ENCODE measurements at places on chromosomes 3 and 15.

DNA sequence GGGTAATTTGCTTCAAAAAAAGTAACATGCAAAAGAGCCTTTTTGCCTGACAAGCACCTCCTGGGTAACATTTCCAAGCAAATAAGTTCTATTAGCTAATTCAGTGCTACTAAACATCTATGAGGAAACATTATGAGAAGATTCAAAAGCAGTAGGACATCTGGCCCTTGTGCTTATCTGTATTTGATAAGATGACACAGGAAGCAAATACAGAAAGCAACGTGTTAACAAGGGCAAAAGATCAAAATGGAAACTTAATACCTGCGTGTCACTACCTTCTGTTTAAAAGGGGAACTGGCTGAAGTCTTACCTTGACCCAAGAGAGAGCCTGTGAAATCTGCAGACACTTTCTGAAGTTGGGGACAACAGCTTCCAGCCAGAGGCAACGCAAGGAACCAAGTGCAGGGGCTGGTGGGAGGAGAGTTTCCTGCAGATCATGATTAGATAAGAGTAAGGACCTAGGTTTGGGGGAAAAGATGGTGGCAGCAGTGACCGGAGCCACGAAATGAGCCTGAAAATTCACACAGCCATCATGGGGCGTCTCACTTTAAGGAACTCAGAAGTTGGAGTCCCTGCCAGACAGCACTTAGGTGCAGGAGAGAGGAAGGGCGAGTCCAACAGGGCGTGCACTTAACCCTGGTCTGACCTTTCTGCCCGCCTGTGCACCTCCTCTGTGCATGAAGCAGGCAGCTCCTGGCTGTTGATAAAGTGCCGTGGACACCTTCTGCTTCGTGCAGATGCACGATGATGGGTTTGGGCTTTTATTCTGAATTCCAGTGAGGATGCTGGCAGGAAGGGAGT, 153.6 kb upstream of the BHLHE40 start:
- DNase-seq: no peak

DNA sequence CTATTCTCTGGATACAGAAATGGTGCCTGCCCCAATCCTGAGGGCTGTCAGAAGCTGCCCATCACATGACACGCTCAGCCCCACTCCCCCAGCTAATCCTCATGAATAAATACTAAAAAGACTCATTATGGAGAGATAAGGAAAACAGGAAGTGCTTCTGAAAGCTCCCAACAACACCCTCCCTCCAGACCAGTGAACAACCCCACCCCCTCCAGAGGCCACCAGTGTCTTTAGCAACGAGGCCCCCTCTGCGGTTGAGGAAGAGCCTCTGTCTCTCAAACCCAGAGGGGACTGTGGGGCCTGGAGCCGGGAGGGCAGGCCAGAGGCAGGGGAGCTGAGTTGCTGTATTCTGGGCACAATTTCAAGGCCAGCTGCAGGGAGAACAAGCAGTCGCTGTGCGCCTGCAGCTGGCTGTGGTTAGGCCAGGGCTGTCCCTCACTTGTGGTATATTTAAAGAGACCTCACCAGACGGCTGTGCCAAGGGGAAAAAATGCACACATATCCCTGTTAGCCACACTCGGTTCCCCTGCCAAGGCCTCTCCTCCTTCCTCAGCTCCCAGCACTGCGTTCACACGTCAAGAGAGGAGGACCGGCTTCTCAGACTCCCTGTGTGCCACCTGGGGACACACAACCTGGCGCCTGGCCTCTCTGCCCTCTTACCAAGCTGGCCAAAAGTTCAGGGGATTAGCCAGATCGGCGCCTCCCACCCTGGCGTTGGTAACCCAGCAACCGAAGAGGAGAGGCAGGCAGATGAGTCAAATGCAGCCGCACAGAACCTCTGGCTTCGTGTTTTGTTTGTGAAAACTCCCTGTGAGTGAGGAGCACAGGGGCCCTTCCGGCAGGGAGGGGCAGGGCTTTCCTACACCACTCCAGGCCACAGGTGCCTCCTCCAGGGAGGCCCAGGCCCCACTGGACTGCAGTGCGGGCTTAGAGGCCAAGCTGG, 101.2 kb upstream of the ETV5 start:
- no peak for DNase-seq

GRCh38 chr15:85592148-85592547, 202.6 kb downstream of the KLHL25 start:
- DNase-seq: no peak

DNA sequence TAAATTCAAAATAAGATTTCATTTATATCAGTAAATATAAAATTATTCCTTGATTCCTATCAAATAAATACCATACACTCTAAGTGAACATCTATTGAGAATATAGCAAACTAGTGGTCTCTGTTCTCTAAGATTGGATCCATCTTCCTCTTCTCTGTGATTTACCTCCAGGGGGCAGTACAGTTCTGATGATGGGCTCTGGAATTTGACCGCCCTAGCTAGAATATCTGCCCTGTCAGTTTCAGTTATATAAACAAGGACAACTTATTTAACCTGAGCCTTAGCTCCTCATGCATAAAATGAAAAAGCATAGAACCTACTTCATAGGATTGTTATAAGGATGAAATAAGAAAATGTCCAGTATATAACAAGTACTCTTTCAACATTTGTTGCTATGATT, 171.1 kb upstream of the CCDC54 start:
- DNase-seq: no peak

DNA sequence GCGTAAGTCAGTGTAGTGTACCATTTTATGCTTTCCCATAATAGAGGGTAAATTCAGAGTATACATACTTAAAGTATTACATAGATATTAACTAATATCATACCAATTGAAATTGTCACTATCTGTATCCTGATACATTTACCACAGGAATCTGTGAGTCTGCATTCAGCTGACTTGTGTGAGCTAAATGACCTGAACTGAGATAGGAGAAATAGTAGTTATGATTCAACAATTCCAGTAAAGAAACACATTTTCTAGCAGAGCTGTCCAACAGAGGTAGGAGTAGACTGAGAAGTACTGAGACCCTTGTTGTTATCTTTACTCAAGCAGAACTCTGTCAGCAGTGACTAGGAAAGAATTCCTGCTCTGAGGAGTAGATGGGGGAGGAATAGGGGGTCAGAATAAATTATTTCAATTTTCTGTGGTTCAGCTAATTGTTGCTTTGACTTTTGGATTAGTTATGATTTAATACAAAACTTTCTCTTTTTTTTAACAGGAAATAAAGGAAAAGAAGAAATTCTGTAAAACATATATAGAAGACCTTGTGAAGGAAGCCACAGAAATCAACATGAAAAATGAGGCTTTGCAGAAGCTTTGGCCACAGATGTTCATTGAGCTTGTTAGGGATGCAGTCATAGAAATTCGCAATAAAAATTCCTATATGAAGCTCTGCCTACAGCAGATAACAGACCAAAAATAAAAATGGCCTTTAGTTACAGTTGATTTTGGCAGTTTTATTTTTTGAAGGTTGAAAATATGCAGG, 66.2 kb upstream of the THSD4 start:
- no peak for DNase-seq

GRCh38 chr3:154044671-154045070, 76.5 kb upstream of the ARHGEF26 start:
- no peak for DNase-seq

DNA sequence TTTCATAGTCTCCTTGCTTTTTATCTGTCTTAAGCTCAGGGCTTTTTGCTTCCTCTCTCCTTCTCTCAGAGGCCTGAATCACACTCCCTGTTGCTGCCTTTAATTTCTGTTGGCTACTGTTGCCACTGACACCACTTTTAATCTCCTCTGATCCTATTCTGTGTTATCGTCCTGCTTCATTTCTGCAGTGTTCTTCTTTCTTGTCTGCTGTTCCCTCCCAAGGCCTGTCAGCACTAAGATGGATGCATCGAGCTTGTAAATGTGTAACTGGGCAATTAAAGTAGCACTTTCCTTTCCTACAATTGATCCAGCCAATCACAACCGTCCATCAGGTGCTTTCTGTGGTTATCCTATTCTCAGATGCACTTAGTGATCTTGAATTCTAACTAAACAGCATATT, 71.3 kb upstream of the VEPH1 start:
- DNase-seq: no peak

DNA sequence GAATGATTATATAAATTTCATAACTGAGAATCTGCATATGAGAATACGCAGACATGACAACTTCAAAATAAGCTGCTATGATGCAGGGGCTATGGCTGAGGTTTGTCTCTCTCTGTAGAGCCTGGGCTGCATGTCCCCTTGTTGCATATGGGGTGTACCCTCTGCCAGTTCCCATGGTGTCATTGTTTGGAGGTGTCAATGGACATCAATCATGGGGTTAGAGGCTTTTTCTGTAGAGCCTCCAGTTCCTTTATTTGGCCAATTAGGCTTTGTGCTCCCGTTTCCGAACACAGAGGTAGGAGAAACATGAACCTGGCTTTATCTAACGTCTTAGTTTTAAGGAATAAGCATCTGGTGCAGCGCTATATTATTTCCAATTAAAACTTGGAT, 77.3 kb upstream of the RARB start:
- no peak for DNase-seq

DNA sequence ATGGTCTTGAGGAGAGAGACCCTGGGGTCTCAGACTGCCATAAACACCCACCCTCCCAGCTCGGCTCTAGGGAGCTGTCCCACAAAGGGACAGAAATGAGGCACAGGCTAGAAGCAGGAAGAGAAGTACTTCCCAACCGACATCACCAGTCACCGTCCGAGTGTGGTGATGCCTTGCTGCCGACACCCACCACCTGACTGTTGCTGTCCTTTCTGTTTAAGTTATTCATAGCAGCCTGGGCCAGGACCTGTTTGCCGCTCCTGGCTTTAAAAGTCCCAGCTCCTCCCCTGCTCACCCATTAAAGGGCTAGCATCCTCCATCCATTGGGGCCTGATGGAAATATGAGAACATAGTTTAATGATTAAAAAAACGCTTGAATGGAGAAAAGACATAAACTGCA, 13.2 kb upstream of the SPG11 start:
- DNase-seq: no peak

GRCh38 chr3:57967590-57967989, 40.6 kb upstream of the FLNB start:
- no peak for DNase-seq

GRCh38 chr15:97881346-97881965, 79.0 kb upstream of the ARRDC4 start:
- no peak for DNase-seq

DNA sequence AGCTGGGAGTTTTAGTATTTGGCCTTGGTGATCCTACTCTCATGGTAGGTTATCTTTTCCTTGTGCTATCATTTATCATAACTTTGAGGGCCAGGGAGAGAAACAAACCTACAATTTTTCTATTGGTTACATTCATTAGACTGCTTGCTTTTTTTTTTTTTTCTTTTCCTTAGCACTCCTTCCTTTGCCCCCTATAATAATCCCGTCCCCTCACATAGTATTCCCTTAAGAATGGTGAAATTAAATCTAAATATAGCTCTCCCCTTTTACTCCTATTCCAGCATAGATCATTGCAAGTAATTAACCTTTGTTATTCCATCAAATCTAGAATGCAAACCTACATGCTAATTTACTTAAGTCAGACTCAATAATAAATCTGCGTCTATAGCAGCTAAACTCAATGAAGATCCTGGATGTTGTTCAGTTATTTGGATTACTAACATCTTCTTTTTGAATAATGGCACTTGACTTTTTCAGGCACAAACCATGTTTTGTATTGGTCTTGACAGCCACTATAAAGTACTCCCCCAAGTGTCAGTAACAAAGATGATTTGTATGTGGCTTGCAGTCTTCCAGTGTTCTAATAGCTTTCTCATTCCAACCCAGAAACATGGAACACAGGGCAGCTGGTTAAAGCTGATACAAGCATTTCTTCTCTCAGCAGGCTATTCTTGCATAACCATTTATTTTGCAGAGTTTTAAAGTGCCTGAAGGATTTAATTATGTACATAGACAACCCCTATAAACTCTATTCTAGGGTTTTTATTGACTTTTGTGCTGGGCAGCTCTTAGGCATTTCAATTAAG, 420.6 kb downstream of the MECOM start:
- DNase-seq: no peak

- no peak for DNase-seq
These were observed 53.6 kb upstream of the SYN2 start for GRCh38 chr3:11950576-11950975.

GRCh38 chr3:42612217-42612616, 11.7 kb downstream of the NKTR start:
- DNase-seq: no peak

GRCh38 chr15:36831904-36832287, 252.5 kb downstream of the CDIN1 start:
- no peak for DNase-seq

DNA sequence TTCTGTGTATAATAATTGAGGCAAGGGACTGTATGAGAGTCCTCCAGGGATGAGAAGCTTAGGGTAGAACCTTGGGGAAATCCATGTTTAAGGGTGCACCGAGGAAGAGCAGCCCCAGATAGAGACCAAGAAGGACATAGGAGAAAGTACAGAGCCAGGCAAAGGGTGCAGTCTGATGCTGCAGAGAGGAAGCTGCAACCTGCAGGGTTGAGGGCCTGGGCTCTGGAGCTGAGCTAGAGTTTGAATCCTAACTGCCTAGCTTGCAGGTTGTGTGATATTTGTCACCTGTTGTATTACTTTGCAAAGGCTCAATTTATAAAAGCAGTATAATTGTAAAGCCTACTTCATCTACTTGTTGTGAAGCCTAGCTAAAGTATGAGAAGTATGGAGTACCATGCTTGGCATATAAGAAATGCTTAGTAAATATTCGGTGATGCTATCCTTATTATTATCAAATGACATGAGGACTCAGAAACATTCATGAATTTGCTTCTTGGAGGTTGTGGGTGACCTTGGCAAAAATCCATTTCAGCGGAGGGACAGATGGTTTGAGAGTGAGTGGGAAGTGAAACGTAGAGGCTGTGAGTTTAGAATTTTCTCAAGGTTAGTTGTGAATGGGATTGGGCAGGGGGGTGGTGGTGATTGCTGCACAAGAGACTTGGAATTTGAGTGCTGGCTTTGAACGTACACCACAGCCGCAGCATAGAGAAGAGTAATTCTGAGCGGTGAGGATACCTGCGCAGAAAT, 43.8 kb downstream of the PLCL2 start:
- DNase-seq: no peak

- no peak for DNase-seq
These were observed 42.7 kb upstream of the GAP43 start for GRCh38 chr3:115580566-115580965.

DNA sequence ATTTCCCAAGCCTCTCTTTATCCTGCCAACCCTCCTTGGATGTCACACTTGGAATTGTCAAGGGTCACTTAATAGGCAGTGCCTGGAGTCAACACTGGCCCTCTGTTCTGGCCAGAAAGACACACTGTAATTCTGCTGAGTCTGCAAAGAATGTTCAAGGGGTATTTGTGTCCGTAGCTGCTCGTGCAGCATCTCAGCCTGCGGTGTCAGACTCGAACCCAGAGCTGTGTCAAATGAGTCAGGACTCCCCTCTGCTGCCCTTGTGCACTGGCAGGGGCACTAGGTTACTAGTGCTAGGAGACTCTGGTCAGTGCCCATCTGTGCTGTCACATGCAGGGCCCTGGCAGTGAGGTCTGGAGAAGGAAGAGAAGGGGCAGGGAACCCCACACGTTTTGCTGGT, 795 bp upstream of the AHSG start:
- no peak for DNase-seq

- DNase-seq: no peak
These were observed 35.6 kb downstream of the IQSEC1 start for GRCh38 chr3:13037458-13038117.
